GM19239 (cell line): ENCODE measurements at places on chromosomes 6 and 20.

GRCh38 chr20:25676164-25676809, 20.4 kb downstream of the ZNF337 start:
- DNase-seq: no peak

- peak; percentile 20 for DNase-seq
Measured at GRCh38 chr6:166286839-166287271, 21.3 kb downstream of the PRR18 start.

DNA sequence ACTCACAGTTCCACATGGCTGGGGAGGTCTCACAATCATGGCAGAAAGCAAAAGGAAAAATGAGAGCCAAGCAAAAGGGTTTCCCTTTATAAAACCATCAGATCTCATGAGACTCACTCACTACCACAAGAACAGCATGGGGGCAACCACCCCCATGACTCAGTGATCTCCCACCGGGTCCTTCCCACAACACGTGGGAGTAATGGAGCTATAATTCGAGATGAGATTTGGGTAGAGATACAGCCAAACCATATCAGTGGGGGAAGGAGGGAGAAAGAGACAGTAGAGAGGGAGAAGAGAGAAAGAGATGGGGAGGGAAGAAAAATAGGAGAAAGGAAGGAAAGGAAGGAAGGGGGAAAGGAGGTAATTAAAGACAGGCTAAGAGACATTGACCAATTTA, 30.1 kb downstream of the GMDS start:
- DNase-seq: no peak

DNA sequence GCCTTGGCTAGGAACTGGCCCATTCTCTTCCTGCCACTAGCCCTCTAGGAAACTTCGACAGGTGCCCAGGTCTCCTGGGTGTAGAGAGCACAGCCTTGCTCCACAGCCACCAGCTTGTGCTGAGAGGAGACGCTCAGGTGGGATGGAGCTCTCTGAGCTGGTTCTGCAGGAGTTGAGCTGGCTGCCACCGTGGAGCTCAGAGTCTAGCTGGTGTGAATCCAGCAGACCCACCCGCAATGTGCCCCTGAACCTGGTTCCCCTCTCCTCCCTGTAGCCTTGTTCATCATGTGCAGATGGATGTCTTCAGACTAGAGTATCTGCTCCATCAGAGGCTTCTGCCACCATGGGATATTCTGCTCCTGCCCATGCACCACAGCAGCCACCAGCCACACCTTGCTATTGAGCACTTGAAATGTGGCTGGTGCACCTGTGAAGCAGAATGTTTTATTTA, 222.5 kb downstream of the SYNDIG1 start:
- DNase-seq: no peak

GRCh38 chr6:127404594-127405178, 54.5 kb downstream of the KIAA0408 start:
- DNase-seq: no peak

DNA sequence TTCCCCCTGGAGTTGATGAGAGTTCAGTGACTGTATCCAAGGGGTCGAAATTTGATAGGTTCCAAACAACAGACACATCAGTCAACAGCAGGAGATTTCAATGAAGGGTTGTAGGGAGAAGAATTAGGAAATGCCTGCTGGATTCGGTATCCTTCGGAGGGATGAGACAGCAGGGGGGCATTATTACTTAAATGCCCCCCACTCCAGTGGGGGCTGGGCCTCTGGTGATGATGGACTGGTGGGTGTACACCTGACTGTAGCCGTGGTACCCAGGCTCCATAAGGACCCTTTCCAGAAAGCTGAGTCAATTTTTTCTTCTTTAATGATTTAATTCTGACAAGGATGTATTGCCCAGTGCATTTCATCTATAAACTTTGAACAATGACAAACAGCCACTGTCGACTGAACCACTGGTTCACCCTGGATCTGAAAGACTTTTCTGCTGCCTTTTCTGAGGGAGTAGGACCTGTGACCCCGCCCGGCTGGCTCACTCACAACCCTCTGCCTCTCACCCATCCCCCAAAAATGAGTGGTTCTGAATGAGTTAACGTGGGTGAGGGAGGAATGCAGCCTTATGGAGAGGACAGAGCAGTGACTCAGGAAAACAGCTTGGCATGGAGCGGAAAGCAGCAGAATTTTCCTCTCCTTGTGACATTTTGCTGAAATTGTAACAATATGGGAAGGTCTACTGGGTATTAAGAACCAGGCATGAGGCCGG, 41.0 kb downstream of the ZMYND8 start:
- DNase-seq: no peak

DNA sequence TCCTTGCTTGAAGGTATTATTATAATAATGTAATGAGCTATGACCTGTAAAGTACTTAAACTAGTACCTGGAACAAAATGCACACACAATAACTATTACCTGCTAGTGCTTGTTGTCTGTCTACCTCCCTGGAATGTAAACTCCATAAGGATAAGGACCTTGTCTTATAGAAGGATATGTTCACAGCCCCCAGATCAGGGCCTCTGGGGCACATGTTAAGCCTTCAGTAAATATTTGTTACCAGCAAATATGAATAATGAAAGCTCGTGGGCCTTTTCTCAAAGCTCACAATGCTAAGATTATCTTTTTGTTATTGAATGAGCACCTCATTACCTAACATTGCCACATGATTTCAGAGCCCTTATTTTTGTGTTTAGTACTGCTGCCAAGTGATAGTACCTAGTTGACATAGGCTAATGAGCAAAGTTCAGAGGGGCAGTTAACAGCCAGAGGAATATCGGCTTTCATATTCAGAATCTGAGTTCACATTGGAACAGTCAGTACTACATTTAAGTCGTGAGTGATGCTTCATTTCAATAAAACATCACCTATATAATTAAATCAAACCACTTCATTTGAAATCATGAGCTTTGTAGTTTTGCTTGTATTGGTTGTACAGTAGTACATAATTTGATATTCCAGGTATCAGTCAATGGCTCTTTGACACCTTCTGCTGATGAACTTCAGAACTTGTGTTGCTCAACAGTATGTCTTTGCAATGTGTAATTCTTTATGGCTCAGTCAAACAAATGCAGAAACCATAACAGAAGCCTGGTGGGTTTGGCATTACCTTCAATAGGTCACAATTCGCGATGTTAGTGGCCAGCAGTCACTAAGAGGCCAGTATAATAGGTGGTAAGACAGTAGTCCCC, 11.8 kb upstream of the SMLR1 start:
- DNase-seq: no peak

DNA sequence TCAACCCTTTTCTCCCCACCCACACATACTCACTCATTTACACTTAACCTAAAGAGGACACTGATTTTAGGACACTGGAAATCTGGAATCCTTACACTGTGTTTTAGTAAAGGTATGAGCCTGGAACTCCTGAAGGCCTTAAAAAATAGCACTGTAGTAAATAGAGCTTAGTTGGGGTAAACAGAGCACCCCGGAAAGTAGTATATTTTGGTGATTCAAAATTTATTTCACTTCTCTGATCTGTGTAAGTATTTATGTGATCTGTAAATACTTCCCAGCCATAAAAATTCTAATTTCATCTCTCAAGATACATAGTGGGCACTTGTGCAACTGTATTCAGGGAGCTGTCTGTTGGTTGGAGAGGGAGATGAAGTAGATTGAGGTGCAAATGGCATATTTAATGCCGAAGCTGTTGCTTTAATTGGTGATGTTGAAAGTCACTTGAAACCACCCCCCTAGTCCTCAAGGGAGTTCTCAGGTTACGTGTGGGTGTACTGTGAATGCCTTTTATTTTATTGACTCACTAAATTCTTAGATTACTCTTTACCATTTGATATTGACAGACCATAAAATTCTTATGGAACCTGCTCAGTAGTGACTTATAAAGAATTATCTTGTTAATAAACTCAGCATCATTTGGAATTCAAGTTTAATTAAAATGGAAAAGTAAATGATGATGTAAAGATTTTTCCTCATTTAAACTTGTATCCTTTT, 154.9 kb downstream of the SOX4 start:
- no peak for DNase-seq

- no peak for DNase-seq
Measured at GRCh38 chr6:16163066-16163465, 34.2 kb downstream of the MYLIP start.
